ENCODE measurements at places on chromosomes 3 and 15.

DNA sequence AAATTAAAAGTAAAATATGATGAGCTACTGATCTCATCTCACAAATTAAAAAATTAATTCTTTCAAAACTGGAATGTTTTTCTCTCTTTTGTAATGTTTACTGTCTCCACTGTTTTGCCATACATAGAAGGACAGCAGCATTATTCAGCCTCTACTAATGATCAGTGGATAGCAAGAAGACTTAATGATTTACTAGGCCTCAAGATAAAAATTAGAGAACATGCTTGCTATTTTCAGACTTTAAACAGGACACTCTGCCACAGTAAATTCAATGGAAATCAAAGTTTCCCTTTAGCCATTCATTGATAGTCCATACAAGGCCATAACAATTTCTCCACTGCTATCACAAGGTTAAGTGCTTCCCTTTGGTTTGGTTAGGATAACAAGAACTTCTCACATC lies 129.4 kb downstream of the TMCC1 start:
- no peak for DNase-seq

GRCh38 chr15:72532991-72533601 lies 59.0 kb downstream of the ARIH1 start:
- no peak for DNase-seq

DNA sequence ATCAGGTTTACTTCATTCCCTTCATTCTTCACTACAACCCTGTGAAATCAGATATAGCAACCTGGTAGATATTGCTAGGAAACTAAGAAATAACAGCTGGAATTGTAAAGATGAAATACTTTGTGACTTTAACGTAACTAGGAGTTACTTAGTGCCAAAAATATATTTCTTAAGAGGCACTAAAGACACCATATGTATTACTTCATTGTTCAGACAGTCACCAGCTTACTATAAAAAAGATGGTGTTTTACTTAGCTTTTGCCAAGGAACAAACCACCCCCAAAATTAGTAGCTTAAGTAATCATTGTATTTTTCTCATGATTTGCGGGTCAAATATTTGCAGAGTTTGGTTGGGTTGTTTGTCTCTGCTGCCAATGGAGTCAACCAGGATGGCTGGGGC lies 62.5 kb downstream of the PROS1 start:
- DNase-seq = no peak

DNA sequence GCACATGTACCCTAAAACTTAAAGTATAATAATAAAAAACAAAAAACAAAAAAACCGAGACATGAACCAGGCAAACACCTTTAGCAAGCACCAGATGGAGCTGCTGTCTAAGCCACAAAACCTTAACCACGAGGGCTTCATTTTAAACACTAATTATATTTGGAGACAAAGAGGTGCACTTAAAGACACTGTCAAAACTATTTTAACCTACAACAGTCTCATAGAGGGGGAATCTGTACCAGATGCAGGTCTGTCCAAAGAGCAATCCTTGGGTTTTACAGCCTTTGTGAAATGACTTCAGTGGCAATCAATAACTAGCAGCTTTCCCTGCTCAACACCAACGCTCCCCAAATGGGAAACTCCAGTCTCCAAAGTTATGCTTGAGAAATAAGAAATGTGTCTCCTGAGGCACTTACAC lies 115.7 kb upstream of the TSPAN3 start:
- peak; percentile 56 for DNase-seq

GRCh38 chr15:90348456-90348855 lies 3.6 kb upstream of the ZNF774 start:
- no peak for DNase-seq

- DNase-seq = no peak
These were observed 88.9 kb upstream of the PTX3 start for GRCh38 chr3:157347577-157348303.

DNA sequence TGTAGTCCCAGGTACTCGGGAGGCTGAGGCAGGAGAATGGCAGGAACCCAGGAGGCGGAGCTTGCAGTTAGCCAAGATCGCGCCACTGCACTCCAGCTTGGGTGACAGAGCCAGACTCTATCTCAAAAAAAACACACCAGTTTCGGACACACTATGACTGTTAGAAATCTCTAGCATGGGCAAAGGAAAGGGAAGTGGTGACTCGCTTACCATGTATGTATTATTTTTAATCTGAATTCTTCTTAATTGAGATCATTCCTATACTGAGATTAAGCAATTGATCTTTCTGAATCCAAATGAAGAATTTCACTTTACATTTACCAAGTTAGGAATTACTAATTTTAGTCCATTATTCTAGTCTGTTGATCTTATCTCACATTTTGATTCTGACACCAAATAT lies 459.2 kb upstream of the ALCAM start:
- DNase-seq = peak; percentile 85

DNA sequence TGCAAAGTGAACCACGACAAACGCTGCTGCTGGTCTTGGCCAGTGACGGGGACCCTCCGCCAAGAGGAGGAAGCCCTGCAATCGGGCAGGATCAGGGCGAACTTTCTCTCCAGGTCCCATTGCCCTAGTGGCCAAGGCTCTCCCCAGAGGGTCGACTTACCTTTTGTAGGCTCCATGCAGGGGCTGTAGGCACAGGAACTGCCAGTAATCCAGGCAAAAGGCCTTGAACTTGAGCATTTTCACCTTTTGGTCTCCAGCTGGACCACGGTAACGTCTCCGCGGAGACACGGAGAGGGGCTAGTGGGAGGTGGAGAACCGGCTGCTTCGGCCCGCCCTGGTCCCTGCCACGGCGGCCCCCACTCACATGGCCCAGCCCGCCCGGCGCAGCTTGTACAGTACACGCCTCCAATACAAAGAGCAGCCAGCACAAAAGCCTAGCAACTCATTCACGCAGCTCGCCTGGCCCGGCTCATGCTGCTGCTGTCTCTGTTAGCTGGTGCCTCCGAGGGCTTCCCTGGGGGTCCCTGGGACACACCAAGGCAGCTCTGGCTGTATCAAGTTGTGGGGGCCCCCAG lies 31.0 kb downstream of the IQSEC1 start:
- no peak for DNase-seq

DNA sequence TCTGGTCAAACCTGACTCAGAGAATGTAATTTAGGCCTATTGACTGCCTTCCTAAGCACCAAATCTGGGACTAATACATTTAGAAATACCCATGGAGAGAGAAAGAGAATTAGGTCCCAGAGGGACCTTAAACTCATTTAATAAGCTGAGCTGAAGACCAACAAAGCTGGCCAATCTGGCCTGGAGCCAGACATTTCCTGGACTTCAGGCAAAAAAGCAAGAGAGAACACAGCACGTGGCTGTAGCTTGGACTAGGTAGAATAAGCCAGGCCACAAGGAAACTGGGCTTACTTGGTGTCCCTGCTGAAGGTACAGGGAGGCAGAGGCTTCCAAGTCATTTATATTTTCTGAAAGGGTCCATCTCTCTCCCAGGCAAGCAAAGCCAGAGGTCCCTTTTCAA lies 88.1 kb downstream of the RTP4 start:
- DNase-seq = peak; percentile 2

DNA sequence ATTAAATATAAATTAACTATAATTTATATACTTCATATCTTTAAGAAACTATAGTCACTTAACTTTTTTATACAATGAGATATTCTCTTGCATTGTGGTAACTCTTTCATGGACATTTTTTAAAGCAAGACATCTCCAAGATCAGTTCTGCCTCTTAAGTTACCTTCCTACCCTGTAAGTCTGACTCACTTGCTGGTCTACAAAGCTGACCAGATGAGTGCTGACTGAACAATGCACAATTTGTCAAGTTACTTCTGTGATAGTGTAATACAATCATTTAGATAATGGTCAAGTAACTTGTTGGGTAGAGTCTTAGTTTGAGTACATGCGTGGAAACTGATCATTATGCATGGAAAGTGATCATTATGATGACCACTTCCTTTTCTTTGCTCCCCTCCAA lies 145.9 kb downstream of the MEIS2 start:
- DNase-seq = peak; percentile 36

- peak; percentile 60 for DNase-seq
These were observed 112.4 kb downstream of the ABI3BP start for GRCh38 chr3:100880845-100881244.

- DNase-seq = no peak
These were observed 139.4 kb downstream of the NECTIN3 start for GRCh38 chr3:111210866-111211564.

Data from GM23248 (cell line).